ENCODE measurements at places on chromosomes 16 and 17.

DNA sequence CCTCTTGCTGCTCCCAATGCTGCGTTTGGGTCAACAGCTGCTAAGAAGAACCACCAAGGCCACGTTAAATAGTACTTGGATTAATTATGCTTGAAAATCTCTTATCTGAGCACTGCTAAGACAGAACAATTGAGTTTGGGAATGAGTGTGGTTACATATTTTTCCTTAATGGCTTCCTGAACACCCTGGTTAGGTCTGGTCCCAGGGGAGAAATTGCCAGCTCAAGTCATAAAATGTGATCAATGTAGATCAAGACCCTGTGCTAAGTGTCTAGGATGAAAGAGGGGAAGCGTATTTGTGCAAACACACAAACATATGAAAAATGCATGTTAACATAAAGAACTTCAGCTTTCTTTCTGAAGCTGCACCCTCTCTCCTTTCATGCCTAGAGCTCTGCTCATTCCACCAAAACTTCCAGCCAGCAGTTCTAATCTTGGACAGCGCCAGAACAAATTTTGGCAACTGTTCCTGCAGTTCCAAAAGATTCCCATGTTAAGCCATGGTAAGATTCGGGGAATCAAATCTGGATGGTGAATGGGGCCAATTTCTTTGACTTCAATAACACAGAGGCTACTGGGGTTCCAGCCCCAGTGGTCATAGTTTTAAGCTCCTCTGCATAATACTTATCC lies 72.0 kb downstream of the ZFHX3 start:
- no peak for DNase-seq

- no peak for DNase-seq
Observed at GRCh38 chr17:8421571-8421970, 14.1 kb upstream of the NDEL1 start.

DNA sequence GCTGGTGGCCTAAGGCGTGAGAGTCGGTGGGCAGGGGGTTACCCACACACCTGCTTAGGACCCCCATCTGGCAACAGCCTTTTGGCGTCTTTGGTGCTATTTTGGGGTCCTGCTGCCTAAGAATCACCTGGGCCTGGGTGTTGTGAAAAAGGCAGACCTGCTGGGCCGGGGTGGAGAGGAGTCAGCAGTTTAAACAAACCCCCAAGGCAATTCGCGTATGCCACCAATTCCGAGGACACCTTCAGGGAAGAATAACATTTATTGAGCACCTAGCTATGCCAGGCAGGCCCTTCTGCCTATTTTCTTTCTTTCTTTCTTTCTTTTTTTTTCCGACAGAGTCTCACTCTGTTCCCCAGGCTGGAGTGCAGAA lies 53.9 kb upstream of the TOB1 start:
- DNase-seq = no peak

DNA sequence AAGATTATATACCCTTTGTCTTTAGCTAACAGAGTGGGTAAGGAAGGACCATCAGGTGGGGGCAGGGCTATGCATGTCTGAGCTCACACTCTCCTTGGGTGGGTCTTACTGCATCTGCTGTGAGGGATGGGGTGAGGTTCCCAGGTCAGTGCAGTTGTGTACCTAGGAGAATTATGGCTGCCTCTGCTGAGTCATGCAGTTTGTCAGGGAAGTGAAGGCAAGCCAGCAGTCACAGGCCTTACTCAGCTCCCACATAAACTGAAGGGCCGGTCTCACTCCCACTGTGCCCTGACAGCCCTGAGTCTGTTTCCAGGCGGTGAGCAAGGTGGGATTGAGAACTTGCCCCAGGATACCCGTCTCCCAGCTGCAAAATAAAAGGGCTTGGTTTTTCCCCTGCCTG lies 328.6 kb downstream of the MAP2K6 start:
- DNase-seq = no peak

DNA sequence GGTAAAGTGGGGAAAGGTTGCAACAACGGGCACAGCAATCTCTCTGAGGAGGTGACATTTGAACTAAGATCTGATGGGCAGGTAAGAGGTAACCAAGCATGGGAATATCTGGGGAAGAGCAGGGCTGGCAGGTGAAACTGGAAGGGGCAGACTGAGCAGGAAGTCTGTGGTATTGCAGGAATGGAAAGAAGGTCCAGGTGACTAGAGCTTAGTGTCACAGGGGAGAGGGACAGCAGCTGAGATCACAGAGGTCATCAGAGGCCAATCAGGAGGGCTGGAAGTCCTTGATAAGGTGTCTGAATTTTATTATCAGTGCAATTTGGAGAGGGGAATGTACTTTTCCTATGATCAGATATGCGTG lies 73.3 kb upstream of the DHX40 start:
- no peak for DNase-seq

- DNase-seq = no peak
Observed at GRCh38 chr17:52276381-52277008, 118.0 kb upstream of the CA10 start.

DNA sequence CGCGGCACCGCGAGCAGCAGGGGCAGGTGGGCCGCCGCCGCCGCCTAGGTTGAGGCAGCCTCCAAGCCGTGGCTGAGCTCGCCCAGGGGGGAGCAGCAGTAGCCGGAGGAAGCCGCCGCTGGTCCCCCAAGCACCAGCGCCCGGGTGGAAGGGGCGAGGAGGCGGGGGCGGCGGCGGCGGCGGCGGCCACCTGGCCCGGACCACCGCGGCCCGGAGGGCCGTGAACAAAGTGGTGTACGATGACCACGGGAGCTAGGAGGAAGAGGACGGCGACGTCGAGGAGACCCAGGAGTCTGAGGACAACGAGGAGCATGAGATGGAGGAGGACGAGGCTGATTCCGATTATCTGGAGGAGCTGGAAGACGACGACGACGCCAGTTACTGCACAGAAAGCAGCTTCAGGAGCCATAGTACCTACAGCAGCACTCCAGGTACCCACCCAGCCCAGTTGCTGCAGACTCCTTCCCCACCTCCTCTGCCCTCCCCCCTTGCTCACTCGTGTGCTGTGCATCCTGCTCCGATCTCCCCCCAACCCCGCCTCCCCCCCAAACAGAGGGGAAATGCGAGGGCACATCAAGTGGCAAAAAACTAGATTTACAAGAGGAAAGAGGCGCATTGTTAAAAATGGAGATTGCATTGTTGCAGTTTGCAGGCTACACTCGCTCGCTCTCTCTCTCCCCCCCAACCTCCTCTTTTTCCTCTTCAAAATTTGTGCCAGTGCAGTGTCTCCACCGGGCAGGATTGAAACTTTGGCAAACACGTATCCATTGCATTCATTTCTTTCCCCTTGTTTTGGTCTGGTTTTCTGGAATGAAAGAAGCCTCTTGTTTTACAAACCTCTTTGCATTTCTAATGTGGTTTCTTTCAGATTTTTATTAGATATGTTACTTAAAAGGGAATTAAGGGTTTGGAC lies 41.8 kb upstream of the AMZ2 start:
- no peak for DNase-seq

GRCh38 chr17:7025245-7025644 lies 2.4 kb downstream of the BCL6B start:
- DNase-seq = no peak

GRCh38 chr16:77324729-77325128 lies 110.1 kb downstream of the ADAMTS18 start:
- no peak for DNase-seq

- DNase-seq = peak; percentile 51
Observed at GRCh38 chr17:7856011-7856810, 1.1 kb downstream of the NAA38 start.

DNA sequence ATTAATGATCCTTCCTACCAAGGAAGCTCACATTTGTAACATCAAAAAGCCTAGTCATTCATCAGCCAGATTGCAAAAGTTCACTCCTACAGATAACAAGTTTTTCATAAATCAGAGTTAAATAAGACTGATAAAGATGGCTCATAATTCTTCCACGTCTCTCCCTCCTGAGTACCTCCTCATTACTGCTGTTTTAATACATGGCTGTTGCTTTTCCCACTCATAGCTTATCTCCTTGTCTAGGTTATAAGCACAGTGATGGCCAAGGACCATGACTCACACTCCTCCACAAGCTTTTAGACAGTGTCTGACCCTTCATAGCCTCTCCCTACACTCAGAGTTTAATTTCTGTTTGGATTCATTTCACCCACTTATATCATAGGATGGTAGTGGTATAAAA lies 100.9 kb upstream of the MON1B start:
- no peak for DNase-seq

- peak; percentile 73 for DNase-seq
Observed at GRCh38 chr16:12837291-12837690, 33.6 kb upstream of the CPPED1 start.

DNA sequence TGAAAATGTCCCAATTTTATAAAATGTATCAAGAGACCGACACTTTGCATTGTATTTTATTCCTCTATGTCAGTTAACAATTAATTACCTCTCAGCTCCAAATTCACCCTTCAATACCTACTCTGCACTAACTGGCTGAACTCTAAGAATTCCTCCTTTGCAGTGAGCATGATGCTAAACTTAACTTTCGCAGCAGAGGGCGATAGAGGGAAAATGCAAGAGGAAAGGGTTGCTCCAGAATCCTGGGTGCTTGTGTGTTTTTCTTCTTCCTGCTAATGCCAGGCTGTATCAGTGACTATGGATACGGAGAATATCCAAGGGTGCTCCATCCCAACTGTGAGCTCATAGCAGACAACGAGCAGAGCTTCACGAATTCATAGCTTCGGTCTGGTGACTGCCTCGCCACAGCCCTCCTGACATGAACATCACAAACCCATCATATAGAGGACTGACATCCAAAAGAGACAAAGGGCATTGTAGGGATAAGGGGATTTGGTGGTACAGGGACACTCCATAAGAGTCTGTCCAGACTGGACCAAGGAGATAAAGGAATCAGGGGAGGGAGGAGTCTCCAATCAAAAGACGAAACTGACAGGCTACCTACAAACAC lies 172.9 kb downstream of the STX8 start:
- peak; percentile 39 for DNase-seq

DNA sequence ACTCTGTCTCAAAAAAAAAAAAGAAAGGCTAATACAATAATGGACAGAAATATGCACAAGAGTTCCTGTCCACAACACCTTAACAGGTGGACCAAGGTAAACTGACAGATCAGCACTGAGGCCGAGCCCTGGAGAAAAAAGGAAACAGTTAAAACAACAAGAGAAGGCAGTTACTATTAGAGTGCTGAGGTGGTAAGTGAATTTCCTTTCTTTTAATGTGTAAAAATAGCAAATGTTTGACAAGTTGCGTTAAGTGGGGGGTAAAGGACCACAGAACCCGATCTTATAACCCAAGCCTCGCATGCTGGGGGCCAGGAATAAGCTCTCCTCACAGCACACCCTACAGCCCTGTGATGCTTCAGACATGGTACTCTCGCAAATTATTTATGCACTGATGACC lies 24.8 kb downstream of the TXNDC11 start:
- DNase-seq = no peak

- no peak for DNase-seq
Observed at GRCh38 chr16:53666786-53667415, 36.8 kb downstream of the RPGRIP1L start.

GRCh38 chr16:75644240-75645012 lies 3.0 kb downstream of the KARS1 start:
- no peak for DNase-seq

DNA sequence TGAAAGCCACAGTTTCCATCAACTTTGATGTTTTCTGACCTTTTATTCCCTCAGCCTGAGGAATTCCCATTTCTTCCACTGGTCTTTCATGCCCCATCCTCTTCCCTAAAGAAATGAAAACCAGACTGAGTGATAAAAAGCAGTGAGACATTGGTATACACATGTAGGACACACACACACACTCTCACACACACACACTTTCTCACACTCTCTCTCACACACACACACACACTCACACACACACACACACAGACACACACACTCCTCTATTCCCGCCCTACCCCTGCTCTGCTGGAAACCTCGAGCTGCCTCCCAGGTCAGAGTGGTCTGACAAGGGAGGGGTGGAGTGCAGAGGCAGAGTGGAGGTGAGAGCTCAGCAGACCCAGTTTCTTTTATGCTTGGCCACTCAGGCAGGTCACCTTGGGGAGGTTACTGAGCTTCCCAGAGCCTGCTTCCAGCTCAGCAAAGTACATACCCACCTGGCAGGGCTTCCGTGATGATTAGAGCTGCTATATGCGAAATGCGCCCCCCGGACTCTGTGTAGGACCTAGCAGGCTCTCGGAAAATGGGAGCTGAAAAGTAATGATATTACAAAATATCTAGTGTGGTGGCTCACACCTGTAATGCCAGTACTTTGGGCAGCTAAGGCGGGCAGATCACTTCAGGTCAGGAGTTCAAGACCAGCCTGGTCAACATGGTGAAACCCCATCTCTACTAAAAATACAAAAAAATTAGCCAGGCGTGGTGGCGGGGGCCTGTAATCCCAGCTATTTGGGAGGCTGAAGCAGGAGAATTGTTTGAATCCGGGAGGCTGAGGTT lies 30.7 kb downstream of the CCR7 start:
- no peak for DNase-seq

DNA sequence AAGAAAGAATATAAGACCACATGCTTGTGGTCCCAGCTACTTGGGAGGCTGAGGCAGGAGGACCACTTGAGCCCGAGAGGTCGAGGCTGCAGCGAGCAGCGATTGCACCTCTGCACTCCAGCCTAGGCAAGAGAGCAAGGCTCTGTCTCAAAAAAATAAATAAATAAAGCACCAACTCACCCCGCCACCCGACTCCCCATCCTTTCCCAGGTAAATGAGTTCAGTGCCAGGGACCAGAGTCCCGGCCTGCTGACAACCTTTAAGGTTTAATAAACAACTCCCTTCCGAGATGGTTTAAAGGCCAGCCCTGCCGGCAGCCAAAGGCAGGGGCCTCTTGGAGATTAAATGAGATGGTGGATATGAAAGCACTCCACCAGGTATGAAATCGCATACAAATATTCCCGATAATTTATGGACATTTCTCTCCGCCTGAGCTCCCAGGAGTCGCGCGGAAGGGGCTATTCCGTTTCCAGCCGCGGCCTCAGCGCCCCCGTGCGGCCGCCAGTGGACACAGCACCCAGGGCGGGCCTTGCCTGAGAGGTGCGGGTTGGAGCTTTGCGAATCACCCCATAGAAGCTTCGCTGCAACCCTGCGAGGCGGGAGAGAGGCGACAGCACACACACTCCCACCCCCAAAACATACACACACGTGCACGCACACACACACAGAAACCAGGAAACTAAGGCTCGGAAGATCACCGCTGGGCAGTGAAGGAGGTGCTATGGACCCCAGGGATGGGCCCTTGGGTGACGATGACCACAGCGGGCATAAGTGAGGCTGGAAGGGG lies 4.0 kb upstream of the RPL38 start:
- peak; percentile 68 for DNase-seq

Measured in inflammatory macrophage (primary cell).